Activated T-cell treated with anti-CD3 and anti-CD28 coated beads, Interleukin-2, amount 50 U/mL, for 24 hours (primary cell): ENCODE measurements at places on chromosomes 11 and 22.

DNA sequence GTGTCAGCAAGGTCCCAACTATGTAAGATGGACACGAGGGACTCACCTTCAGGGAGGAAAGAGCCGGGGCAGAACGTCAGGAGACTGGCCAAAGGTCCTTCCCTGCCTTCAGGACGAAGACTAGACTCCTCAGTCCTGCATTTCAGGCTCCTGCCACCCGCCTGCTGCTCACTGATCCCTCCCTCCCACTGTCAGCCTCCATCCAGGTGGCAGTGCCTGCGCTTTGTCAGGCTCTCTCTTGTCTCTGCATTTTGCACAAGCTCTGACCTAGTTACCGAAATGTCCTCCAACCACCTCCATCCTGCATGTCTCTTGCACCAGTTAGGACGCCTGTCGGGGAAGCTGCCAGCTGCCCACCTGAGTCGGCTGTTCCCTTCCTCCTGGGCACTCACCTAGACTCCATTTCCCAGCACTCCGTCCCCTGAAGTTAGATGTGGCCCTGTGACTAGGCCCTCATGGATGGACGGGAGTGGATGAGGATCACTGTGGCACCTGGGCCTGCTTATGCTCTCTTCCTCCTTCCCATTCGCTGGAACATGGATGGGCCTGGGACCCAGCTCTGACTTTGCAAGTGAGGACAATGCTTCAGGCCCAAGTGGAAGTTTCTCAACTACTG, 8.0 kb downstream of the B3GNT6 start:
- no peak for DNase-seq

- DNase-seq = no peak
Measured at GRCh38 chr11:108302121-108302785, 79.4 kb downstream of the ATM start.

GRCh38 chr11:125055107-125055715, 7.9 kb upstream of the SLC37A2 start:
- no peak for DNase-seq

DNA sequence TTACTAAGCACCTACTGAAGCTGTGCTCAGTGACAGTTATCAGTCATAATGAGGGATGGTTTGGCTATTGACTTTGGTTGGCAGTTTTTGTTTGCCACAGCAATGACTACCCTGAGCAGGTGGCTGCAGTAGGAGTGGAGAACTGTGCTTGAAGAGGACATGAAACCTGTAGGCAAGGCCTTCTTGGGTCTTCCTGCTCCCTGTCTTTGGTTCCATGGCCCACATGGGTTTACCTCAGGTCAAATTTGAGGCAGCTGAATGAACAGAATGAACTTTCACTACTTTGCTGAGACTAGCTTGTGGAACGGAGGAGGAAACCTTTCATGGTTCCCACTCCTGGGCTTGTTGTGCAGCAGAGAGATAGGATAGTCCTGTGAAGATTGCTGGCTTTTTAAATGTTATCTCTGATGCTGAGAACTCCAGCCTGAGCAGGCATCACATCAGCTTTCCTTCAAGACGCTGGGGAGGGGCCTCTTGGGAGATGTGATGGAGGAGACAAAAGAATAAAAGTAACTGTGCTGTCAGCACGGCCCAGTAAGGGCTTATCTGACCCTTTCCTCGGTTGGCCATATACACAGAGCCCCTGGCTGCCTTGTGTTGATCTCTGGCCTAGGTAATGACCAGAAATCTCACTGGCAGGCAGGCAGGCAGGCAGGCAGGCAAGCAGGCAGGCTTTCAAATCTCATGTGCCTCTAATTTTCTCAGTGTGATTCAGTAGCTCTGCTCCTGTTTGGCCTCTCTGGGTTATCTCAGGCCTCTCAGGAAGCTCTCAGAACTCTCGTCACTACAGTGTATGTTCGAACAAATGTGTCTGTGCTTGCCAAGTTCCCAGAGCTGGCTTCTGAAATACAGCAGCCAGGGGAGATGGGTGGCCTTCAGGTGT, 12.0 kb downstream of the STIM1 start:
- DNase-seq = peak; percentile 34

DNA sequence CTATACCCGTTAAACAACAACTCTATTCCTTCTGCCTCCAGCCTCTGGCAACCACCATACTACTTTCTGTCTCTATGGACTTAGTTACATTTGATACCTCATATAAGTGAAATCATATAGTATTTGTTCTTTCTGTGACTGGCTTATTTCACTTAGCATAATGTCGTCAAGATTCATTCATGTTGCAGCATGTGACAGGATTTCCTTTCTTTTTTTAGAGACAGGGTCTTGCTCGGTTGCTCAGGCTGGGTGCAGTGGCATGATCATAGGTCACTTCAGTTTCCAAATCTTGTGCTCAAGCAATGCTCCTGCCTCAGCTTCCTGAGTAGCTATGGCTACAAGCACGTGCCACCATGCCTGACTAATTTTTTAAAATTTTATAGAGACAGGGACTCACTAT, 29.4 kb upstream of the SORL1 start:
- no peak for DNase-seq

- DNase-seq = no peak
Measured at GRCh38 chr11:6481924-6482275, 599 bp downstream of the TIMM10B start.

- DNase-seq = no peak
Measured at GRCh38 chr22:30219049-30219654, 27.4 kb downstream of the LIF start.

DNA sequence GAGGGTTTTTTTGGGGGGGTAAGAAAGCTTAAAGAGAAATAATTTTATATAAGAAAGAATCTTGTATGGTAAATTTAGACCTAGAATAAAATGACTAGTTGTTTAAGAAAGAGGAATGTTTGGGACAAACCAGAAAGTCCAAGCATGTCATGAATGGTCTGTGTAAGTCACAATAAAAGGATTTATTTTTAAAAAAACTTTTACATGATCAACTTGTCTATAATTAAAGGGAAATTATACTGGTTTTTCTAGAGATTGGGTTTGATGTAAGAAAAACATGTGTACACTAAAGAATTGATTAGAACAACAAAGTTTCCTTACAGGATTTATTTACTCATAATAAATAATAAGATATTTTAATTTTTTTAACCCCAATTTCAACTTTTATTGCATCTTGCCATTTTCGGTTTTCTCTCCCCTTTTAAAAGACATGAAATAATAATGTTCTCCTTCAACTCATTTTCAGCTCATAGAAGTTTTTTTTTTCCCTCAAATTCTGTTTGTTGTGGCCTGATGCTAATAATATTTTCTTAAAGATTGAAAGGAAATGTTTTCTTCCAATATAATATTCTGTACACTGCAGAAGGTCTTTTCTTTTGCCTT, 35.4 kb upstream of the INCENP start:
- DNase-seq = no peak

DNA sequence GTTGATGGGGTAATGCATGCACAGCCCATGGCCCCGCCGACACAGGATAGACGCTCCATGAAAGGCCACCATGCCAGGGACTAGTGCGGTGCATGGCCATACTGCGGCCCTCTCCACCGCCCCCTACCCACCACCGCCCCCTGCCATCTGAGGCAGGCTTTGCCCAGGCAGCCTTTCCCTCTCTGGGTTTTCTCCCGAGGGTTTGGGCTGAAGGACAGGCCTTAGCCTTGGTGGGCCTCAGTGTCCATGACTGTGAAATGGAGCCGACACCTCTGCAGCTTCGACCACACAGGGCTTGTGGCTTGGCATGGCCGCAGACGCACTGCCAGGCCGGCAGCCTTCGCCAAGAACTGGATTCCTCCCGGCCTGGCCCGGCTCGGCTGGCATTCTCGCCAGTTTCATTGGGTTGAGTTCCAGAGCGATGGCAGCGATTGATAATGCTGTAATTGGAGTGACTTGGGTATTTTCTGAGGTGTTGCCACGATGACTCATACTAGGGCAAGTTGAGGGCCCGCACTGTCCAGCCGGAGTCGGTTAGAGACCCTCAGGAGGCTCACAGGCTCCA, 111.3 kb downstream of the WNT7B start:
- DNase-seq = no peak

DNA sequence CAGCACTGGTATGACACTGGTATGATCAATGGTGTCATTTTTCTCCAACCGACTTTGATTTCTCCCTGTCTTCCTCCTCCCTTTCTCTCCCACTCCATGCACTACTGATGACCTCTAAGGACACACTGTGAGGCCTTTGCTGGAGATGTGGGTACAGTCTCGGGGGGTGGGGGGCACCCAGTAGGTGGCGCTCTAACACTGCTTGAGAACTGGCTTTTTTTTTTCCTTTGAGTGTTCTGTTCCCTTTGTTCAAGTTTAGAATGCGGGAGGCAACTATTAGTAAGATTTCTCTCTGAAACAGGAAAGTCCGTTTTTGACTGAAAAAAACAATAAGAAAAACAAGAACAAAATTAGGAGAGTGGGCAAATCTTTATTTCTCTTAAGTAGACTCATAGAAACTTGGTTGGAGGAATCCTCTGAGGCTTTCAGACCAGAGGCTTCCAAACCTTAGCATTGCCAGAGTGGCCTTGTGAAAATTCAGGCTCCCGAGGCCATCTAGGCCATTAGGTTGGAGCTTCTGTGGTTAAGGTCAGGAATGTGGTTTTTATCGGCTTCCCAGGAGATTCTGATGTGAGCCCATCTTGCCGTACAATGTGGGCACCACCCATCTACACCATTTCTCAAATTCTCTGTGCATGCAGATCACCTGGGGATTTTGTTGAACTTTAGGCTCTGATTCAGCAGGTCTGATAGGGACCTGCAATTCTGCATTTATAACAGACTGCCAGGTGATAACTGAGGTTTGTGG, 43.2 kb downstream of the PANX1 start:
- DNase-seq = peak; percentile 54

GRCh38 chr11:114621950-114622809, 26.6 kb upstream of the NXPE4 start:
- DNase-seq = no peak

GRCh38 chr11:89443361-89444322, 47.5 kb downstream of the NOX4 start:
- no peak for DNase-seq

GRCh38 chr11:29962243-29962642, 54.6 kb downstream of the KCNA4 start:
- no peak for DNase-seq

GRCh38 chr11:64391839-64392238, 32.9 kb downstream of the RPS6KA4 start:
- DNase-seq = no peak

GRCh38 chr22:41781507-41781906, 19.0 kb upstream of the CCDC134 start:
- peak; percentile 56 for DNase-seq

DNA sequence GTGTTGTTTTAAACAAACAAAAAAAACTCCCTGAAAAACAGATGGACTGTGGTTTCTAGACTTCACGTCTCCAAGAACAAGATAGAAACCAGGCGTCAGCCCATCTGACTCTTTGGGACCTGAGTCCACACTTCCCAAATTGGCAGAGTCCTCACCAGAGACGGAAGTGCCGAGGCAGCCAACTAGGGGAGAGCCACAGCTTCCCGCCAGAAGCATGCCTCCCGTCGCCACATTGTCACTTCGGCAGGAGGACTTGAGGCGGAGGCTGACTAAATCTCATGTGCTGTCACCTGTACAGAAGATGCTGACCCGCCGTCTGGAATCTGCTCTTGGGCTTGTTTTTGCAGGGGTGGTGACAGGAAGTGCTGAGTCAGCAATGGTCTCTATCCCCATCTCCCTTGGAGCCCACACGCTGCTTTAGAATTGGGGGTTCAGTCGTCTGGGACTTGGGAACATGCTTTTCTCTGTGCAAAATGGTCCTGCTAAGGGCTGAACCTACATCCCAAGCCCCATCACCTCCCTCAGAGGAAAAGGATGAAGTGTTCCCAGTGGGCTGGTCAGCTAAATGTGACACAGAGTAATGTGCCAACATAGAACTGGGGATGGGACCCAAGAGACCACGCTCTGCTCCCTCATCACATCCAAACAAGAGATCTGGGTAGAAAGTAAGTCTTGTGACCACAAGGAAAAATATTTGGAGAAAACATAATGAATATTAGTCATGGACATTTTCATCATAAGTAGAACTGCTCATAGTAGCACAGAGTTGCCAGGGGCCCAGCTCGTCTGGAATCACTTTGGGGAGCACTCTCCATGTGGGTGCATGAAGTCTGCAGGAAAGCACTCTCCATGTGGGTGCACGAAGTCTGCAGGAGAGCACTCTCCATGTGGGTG, 152.9 kb downstream of the SNX19 start:
- DNase-seq = no peak

DNA sequence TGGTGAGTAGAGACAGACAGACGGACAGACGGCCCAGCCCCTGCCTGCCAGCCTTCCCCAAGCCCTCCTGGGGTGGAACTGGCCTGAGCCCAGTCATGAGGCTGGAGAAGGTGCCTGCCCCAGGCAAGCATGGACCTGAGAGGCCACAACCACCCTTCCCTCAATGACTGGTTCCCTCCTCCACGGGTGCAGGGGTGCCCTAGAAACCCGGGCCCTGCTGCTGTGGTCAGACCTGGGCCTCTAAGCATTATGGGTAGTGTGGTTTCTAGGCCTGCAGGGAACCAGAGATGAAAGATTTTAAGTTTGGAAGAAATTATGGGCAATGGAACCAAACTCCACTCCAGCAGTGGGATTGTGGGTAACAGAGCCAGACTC, 13.5 kb downstream of the RHBDD3 start:
- peak; percentile 11 for DNase-seq

GRCh38 chr11:129960216-129961214, 42.1 kb downstream of the PRDM10 start:
- DNase-seq = no peak

GRCh38 chr11:75505916-75506692, 19.6 kb downstream of the GDPD5 start:
- no peak for DNase-seq

DNA sequence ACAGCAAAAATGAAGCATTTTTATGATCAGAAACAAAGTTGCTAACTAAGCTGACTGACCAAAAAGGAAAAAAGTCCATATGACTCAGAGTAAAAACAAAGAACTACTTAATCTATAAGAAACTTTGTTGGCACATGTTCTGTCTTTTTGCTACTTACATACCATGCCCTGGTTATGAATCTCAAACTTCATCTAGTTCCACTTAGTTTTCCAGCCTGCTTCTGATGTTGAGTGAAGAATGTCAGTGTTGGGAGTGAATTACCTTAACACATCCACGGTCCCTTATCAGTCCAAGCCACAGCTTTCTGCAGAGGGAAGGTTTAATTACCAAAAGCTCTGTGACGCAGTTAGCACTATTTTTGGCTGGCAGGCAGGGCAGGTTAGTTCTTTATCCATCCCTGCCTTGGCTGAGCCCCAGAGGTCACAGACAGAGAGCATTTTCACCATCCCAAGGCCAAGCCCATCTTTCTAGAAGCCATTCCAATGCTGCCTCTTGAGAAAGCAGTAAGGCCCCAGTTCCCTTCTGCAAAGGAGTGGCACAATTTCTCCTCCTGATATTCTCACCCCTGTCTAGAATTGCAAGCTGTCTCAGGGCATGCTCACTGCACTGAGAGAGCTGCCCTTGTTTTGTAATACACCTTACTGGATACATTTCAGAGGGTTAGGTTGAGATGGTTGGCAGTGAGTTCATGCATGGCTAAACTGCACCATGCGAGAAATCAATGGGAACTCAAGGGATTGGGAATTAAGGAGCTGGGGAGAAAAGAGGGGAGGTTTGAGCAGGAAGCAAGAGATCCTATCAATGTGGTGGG, 67.1 kb downstream of the SLC1A2 start:
- no peak for DNase-seq
